ENCODE measurements at places on chromosomes 11 and 22.

DNA sequence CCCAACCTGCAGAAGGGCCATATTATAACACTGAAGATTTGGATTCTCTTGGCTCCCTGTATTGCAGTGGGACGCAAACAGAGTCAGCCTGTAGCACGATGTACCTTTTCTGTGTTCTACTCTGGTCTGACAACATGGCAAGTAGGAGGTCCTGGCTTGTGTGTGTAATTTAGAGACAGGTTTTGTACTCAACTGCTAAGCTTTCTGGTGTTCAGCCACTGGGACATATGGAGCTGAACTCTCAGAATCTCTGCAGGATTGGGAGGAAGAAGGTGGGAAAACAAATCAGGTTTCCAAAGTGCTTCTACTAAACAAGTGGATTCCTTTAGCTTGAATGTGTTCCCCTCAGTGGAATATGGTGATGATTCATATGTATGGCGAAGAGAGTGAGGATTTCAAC lies 192.5 kb upstream of the MTMR2 start:
- no peak for DNase-seq

- no peak for DNase-seq
These were observed 546.1 kb downstream of the BUD13 start for GRCh38 chr11:116226731-116227130.

GRCh38 chr11:36186340-36187175 lies 102.7 kb downstream of the COMMD9 start:
- no peak for DNase-seq

DNA sequence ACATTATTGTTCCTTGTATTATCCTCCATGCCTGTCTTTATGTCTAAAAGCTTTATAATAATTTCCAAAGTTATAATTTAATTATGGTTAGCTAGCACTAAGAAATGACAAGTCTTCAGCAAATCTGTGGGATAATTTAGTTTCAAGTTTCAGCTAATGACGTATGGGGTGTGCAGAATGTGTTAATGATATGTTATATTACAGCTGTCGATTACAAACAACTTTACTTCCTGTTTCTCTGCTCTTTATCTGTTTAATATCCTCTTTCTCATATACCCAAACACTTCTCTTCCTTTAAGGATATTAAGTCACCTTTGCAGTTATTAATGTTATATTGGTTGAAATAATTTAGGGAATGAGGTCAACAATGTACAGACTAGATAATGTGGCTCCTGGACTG lies 161.8 kb downstream of the CASP12 start:
- no peak for DNase-seq

DNA sequence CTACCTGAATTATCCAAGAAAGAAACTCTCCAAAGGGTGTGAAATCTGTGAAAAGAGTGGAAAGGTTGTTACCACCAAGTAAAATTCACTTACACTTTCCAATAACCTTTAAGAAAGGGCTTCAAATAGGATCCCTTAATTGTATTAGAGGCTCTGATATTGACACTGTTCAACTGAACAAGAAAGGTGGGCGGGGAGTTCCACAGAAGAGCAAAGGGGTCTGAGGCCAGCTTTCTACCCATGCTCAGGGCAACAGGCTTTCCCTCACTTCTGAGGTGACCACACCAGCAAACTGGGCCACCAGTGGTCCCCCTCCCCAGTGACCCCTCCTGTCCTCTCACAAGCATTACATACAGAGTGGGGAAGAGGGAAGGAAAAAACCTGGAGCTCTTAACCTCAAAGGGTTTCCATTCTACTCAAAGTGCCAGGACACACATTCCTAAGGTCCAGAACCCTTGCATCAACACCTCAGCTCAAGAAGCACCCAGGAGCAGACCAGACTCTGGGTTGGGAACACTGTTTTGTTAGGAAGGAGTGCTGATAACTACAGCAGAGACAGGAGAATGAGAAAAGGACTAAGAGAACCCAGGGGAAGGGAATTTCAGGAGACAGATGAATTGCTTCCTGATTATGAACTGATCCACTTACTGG lies 71.6 kb upstream of the AKIP1 start:
- DNase-seq, result no peak

DNA sequence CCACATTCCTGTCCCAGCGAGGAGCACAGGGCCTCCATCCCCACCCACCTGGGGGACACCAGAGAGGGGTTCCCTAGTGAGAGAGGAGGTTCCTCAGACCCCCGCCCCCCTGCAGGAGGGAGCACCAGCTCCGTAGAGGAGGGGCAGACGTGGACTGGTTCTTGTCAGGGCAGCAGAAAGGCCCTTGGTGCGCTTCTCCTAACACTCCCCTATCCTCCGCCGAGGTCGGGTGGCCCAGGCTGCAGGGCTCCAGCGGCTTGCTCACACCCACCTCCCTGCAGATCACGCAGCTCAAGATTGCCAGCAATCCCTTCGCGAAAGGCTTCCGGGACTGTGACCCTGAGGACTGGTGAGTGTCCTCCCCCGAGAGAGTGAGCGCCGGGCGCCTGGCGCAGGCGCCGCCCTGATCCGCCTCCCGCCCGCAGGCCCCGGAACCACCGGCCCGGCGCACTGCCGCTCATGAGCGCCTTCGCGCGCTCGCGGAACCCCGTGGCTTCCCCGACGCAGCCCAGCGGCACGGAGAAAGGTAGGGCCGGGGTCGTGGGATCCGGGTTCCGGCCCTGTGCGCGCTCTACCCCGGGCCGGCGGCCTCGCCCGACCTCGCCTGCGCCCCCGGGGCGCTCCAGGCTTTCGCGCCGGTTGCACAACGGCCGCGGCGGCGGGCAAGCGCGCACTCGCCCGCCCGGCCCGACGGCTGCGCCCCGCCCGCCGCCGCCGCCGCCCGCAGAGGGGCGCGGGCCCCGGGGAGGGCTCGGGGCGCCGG lies 5.1 kb downstream of the TBX1 start:
- no peak for DNase-seq

DNA sequence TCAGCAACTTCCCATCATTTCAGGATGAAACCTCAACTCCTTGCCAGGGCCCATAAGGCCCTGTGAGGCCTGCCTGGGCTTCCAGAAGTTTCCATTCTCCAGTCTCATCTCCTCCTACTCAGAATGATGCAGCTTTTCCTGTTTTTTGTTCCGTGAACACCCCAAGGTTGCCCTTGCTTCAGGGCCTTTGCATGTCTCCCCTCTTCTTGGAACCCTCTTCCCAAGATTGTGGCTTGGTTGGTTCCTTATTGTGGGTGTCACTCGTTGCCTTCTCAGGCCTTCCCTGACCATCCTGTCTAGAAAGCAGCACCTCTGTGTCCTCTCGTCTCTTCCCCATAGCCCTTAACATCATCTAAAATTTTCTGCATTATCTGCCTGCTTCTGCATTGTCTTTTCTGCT lies 23.2 kb upstream of the YWHAH start:
- no peak for DNase-seq

DNA sequence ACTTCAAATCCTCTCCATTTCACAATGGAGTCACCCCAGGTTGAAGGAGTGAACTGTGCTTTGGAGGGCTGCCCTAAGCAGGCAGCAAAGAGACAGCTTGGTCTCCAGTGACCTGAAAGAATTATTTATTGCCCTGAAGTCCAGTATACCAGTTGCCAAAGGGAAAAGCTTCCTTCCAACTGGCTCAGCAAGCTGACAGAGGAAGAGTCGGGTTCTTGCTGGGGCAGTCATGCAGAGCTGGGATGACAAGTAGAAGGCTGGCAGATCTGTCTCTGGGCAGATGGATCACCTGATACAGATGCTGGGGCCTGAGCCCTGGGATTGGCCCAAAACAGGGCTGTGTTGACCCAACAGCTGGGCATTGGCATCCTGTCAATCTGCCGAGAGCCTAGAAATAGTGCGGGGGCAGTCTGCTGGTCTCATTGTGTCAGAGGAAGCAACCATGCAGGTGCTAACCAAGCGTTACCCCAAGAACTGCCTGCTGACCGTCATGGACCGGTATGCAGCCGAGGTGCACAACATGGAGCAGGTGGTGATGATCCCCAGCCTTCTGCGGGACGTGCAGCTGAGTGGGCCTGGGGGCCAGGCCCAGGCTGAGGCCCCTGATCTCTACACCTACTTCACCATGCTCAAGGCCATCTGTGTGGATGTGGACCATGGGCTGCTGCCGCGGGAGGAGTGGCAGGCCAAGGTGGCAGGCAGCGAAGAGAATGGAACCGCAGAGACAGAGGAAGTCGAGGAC lies at the start of gene THRSP:
THRSP (plus strand) TSS at position 422 of the 742 bp plus-strand sequence; CDS start at position 443, 21 bp downstream.
- DNase-seq, result no peak

DNA sequence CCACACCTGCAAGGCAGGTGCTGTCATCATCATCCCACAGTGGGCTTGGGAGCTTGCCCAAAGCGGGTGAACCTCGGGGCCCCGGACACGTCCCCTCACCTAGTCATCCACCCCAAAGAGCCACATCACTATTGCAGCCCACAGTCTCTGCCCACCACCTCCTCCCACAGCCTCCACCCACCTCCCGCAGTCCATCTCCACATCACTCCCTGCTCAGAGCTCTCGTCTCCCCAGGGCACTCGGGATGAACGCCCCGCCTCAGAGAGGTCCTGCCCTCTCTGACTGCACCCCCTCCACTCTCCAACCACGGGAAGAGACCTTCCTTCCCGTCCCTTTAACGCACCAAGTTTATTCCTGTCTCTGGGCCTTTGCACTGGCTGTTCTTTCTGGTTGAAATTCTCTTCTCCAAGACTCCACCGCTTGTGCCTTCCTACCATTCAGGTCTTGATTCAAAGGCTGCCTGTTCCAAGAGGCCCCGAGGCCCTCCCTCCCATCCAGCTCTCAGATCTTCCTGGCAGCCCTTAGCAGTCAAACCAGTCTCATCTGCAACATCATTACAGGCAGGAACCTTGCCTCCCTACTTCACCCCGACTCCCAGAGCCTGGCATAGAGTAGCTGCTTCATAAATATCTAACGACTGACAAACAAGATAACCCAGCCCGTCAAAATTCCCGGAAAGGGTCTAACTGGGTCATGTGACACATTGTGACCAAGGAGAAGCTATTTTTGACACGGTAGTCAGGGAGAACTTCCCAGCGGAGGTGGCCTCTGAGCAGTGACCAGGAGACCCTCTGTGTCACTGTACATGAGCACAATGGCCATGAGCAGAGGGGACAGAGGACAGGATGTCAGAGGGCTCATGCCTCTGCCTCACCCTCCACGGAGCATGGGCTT lies 11.1 kb downstream of the KCNJ4 start:
- no peak for DNase-seq

GRCh38 chr11:45097721-45098493 lies 48.5 kb upstream of the PRDM11 start:
- peak; percentile 42 for DNase-seq

DNA sequence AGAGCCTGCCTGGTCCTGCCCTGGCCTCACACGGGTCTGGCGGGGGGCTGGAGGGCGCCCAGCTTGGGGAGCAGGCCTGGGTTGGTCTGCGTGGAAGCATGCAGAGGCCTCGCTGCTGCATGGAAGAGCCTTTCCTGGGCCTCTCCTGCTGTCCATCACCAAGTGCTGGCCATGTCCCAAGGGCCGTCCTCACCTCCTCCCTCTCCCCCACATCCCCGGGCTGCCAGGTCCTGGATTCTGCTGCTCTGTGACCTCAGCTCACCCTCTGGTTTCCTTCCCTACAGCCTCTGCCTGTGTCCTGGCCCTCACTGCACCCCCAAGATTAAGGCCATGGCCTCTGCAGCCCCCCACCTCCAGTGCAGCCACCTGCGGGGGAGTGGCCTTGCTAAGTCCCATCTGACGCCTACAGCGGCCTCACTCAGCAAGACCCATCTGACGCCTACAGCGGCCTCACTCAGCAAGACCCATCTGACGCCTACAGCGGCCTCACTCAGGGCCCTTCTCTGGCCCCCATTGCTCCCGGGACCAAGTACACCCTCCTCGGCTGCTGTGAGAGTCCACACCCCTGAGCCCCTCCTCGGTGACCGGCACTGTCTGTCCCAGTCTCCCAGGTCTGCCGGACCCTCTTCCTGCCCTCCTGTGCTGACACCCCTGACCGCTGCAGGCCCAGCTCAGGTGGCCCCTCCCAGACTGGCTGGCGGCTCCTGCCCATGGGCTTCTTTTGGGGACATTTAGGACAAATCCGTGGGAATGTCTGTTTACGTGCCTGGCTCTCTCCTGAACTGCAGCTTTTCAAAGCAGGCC lies 119.5 kb upstream of the B3GAT1 start:
- DNase-seq, result no peak

GRCh38 chr22:23675502-23676415 lies 15.1 kb upstream of the RGL4 start:
- no peak for DNase-seq

DNA sequence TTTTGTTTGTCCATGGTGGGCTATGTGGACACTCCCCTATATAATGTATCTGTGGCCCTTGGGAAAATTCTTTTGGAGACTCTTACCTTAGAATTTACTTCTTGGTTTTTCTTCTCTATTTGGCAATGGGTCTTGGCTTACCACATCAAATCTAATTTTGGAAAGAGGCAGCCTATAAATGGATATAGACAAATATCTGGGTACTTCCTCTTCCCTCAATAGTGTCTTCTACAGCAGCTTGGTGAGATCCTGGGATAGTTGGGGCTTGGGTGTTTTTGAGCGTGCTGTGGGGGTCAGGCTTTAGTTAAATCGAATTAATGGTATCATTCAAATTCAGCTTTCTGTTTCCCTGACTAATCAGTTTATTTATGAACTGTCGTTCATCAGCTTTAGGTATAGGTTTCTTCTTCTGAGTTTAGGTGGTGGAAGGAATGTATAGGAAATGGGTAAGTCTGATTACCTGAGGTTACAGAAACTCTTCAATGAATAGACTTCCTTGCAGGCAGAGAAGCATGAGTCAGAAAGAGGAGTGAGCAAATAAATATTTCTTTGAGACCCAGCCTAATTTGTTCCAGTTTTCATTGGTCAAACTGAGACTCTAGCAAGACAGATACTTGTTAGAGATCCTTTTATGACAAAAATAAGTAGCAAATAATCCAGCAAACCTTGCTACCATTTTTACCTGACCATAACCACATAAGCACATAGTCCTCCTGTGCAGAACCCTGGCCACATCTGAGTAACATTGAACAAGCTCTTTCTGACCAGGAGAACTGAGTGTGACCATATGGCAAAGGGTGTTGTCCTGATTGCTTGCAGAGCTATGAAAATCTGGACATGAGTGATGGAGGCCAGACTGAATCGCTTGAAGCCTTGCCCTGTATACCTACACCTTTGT lies 68.6 kb upstream of the SORL1-AS1 start:
- DNase-seq, result no peak

DNA sequence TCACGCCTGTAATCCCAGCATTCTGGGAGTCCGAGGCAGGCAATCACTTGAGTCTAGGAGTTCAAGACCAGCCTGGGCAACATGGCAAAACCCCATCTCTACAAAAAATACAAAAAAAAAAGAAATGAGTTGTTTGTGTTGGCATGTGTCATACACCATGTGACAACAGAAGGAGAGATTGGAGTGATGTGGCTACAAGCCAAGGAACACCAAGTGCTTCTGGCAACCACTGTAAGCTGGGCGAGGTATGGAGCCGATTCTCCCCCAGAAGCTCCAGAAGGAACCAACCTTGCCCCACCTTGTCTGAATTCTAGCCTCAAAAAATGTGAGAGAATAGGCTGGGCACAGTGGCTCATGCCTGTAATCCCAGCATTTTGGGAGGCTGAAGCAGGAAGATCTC lies 39.1 kb upstream of the SLC35C1 start:
- no peak for DNase-seq

DNA sequence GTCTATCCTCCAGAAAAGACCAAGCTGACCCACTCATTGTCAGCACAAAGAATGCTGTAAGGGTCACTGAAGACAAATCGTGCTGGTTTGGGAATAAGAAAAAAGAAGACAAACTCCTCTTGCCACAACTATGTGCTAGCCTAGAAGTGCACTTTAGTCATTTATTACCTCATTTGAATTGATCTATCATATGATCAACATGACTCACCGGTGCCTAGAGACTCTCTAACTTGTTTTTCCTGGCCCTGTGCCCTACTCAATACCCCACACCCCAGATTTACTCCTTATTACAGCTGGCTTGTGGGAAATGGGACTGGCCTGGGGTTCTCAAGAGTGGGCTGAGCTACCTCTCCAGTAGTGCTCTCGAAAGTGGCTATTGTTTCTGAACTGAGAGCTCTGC lies 35.9 kb upstream of the HORMAD2 start:
- DNase-seq, result no peak

Data from stimulated activated CD4-positive, alpha-beta T cell treated with anti-CD3 and anti-CD28 coated beads, Interleukin-4, amount 100 ng/mL, for 48 hours (primary cell).